WERI-Rb-1 (cell line): ENCODE measurements at places on chromosomes 1 and 21.

- DNase-seq: no peak
These were observed 201.6 kb downstream of the SLC35F3 start for GRCh38 chr1:234106032-234106431.

DNA sequence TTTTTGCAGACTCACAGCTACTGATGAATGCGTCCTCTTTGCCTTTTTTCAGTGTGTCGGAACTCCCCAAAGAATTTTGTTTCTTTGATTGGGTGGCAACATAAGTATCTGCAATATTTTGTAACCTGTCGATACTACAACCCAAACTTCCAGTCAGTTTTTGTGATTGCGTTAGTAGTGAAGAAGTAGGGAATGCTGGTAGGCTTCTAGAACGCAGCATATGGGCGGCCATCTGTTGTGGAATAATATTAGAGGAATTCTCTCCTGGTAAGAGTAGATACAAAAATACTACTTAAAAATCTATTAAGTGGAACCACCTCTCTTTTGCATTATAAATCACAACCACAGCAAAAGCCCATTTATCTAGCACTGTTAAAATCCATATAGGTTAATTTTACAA lies 107.4 kb downstream of the LYST start:
- DNase-seq: no peak

- DNase-seq: no peak
These were observed 20.7 kb downstream of the AGPAT3 start for GRCh38 chr21:43885721-43886120.

- DNase-seq: no peak
These were observed 365.4 kb downstream of the LRRIQ3 start for GRCh38 chr1:73832276-73833181.

- no peak for DNase-seq
These were observed 19.1 kb downstream of the PROX1 start for GRCh38 chr1:214006845-214007244.

DNA sequence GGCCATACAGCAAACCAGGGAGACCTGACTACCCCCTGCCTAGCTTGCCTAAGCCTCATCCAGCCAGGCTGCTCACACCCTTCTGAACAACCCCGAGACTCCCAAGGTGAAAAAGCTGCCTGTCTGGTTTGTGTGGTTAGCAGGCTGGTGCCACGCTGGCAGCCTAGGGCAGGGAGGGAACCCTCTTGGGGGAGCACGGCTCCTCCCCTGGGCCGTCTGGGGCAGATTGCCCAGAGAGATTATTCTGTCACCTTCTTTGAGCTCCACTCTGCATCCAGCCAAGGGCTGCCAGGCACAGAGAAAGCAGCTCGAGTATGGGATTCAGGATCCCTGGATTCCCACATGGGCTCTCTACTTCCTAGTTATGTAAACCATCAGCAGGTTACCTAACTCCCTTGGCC lies 27.5 kb upstream of the TCEA3 start:
- DNase-seq: no peak

- no peak for DNase-seq
These were observed 97.4 kb downstream of the CENPF start for GRCh38 chr1:214700437-214700836.

GRCh38 chr1:112761714-112762480 lies 46.8 kb upstream of the PPM1J start:
- no peak for DNase-seq

GRCh38 chr1:205284420-205285144 lies 37.0 kb downstream of the NUAK2 start:
- DNase-seq: peak; percentile 97

GRCh38 chr1:30130099-30130498 lies 593.3 kb downstream of the MATN1 start:
- no peak for DNase-seq
